ENCODE measurements at places on chromosomes 3 and 15.

DNA sequence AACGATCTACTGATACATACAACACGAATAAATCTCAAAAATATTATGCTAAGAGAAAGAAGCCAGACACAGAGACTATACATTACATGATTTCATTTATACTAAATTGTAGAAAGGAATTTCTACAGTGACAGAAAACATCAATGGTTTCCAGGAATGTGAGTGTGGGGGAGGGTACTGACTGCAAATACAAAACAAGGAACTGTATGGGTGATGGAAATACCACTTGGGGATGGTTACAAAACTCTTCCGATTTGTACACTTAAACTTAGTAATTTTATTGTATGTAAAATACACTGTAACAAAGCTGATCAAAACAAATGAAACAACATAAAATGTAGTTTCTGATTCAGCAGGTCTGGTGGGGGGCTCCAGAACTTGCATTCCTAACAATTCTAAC, 45.8 kb upstream of the IP6K2 start:
- DNase-seq: no peak

DNA sequence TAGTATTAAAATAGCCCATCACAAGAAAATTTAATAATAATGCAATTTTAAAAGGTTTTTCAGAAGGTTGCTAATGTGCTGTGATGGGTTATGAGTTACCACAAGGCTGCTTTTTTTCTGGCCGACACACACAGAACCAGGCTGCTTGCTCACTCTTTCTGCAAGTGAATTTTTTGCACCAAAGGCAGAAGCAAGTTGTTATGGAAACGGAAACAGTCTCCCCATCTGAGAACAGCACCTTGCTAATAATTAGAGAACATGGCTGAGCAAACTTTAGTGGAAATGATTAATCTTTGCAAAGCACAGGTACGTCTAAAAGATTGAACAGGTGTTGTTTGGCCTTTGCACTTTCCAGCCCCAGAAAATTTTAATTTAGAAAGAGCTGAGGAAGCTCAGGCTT, 51.0 kb downstream of the CACNA2D3 start:
- no peak for DNase-seq

DNA sequence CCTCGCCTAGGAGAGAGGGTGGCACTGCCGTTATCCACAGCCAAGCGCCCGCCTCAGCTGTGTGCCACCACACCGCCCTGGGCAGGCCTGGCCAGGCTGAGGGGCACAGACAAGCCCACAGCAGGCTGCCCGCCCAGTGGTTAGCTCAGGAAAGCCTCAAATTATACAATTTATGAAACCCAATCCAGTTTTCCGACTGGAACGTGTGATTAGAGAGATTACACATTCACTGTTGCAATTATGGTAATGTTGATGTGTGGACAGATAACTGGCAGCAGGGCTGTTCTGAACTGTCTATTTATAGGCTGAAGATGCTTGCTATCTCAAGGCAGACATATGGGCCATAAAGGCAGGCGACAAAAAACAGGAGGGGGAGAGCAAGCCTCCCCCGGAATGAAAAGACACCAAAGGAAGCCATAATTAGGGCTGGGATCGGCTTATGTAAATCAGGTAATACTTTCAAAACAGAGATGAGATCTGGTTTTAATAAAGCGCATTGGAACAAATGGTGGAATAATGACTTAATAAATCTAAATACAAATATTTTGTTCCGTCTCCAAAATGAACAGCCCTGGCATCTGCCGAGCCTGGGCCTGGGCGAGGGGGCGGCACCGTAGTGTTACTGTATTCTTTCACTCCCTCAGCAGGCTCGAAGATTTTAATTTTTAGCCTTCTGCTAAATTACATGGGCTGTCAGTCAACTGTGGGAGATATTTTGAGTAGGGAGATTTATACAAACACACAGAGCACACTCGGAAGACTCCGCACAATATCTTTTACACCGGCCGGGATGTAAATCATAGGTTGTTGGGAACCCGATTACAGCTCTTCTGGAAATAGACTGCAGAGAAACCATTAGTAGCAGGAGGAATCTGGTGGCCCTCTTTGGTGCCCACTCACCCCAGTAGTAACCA, 103.1 kb upstream of the TLE3 start:
- DNase-seq: no peak

DNA sequence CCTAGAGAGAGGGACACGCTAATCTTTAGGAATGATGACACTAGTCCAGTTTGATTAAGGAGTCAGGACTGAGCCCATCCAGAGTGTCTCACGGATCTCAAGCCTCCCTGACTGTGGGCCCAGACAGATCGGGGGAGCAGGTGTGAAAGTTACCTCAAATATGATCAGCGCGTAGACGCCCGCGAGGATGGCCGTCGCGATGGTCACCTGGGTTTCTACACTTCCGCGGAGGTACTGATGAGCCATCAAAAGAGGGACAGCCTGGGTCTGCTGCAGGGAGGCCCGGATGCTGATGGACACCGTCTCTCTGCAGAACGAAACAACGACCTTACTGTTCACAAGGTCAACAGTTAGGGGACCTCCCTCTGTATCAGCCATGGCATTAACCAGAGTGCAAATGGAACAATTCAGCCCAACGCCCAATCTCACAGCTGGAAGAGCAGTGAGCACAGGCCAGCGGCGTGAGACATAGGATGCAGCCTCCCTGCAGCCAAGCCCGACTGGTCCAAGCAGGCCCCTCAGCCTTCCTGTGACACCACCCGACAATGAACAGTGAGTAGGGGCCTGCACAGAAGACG, 84.4 kb downstream of the OCA2 start:
- no peak for DNase-seq

GRCh38 chr3:192637803-192638202, 89.5 kb downstream of the FGF12 start:
- DNase-seq: no peak

Measured in NCI-H2107 (cell line).